ENCODE measurements at places on chromosomes 5 and 9.

DNA sequence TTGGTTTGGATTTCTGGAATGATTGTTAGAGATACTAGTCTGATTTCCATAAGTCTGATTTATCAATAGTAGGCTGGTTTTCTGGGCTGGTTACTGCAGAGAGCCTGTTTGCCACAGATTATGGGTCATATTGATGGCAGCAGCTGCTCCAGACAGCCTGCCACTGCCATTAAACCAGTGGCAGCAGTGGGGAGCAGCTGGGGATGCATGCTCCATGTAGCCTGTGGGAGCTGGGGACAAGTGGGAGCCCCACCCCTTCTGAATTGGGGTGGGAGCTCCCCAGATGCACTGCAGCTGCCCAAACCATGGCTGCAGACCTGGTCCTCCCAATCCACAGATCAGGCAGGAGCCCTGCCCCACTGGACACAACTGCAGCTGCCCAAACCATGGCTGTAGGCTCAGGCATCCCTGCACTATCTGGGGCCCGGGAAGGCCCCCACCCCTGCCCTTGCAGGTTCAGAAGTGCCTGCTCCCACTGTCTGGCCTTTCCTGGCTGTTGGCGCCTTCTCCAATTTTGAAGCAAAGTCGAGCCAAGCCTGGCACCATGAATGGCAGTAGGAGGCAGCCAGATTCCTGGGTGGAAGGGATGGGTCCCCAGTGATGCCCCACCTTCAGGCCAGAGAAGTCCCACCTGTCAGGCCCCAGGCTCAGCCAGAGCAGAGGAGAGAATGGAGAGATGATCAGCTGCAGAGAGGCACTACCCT, 402.9 kb upstream of the TYRP1 start:
- no peak for DNase-seq

GRCh38 chr5:80268916-80269315, 13.1 kb upstream of the SERINC5 start:
- no peak for DNase-seq

DNA sequence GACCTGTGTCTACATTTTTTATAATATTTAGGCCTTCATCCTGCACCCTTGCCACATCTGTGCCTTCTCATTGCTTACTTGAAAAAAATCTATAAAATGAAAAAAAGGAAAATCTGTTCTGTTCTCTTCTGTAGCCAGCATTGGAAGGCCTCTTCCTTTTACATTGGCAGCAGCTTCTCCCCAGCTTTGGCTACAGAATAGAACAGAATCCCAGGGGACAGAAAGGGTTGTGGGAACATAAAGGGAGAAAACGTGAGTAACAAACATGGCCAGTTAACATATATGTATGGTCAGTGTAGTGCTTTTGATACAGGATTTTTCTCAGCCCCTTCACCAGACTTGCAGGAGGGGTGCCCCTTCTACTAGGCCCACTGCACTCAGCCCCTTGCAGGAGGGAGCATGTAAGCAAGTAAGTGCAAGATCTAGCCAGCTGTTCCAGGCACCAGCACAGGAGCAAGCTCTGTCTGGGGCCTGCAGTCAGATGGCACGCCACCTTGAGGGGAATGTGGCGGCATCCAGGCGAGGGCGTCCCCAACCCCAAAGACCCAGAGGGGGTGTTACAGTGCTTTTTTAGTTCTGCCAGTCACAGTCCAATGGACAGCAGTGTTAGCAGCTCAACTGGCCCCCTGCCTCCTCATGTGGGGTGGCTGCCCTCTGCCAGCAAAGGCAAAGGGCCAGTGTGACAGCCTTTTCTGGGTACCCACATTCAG, 330.5 kb upstream of the ZNF462 start:
- no peak for DNase-seq

DNA sequence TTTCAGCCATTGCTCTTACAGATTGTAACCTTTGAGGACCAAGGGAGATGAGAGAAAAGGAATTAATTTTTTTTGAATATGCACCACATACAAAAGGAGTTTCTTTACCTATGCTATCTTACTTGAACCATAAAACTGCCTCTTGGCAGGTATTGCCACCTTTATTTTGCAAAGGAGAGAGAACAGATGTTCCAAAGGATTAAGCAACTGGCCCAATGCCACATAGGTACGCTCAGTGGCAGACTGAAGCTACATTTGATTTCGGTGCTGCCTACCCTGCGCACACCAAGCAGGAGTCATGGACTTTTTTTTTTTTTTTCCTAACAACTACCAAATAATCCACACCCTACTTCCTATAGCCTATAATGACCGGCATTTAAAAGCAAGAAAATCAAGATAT, 43.1 kb downstream of the SAXO1 start:
- DNase-seq: no peak

GRCh38 chr5:170427672-170428236, 38.6 kb upstream of the KCNMB1 start:
- no peak for DNase-seq

GRCh38 chr9:112894699-112895098, 4.0 kb upstream of the SLC46A2 start:
- DNase-seq: no peak

DNA sequence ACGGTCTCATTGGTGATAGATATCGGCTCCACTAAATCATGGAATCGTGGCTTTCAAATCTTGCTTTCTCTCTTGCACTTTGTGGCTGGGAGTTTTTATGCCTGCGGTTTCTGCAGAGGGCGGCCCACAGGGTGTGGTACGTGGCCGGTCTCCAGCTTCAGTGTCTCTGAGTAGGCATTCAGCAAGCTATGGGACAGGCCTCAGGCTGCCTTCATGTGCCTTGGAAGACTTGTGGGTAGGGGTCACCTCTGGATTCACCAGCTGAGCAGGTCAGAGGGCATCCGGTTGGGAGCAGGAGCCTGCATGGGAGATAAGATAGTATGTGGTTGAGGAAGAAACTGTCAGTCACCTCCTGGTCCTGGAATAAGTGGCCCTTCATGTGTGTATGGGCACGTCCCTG, 47.7 kb downstream of the AMBP start:
- no peak for DNase-seq

GRCh38 chr9:38088006-38088925, 19.2 kb upstream of the SHB start:
- DNase-seq: peak; percentile 56

DNA sequence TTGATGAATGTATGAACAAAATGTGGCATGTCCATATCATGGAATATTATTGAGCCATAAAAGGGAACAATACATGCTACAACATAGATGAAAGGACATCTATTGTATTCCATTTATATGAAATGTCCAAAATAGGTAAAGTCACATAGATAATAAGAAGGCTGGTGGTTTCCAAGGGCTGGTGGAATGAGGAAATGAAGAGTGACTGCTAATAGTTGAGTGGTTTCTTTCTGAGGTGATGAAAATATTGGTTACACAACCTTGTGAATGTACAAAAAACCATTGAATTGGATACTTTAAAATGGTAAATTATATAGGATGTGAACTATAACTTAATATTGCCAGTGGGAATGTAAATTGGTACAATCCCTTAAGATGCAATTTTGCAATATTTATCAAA, 5.2 kb downstream of the ARSB start:
- no peak for DNase-seq

- no peak for DNase-seq
Observed at GRCh38 chr5:10351919-10352318, 1.6 kb upstream of the MARCHF6 start.

DNA sequence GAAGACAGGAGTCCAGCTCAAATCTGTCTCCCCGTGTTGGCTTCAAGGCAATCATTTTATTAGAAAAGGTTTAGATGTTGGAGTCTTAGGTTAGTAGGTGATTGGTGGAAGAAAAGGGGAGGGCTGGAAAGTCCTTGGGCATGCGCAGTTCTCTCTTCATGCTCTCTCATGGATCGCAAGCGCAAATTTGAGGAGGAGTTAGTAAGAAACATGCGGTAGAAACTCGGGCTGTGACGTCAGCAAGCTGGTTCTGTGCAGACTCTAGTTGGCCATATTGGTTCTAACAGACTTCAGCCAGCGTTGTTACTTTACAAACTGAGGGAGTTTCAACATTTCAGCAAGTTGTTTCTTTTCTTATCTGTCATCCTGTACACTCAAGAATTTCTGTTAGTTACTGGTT, 392.2 kb downstream of the CDK5RAP2 start:
- DNase-seq: no peak

DNA sequence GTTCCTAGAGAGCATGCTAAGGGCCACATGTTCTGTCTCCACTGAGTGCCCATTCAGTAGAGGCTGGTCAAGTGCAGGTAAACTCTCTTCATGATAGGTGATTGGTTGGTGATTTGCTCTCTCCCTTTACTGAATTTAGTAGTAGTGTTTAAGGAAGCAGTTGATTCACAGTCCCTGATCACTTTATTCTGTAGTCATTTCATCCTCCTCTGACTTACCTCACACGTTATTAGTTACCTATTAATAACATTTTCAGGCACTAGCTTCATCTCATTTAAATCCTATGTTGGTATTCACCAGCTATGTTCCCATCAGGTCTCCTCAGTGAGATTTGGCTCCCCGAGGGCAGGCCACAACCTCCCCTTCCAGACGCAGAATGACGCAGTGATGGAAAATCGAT, 51.9 kb downstream of the ERAP1 start:
- DNase-seq: no peak

- DNase-seq: no peak
Observed at GRCh38 chr9:91032121-91032531, 230.5 kb downstream of the SYK start.

- DNase-seq: no peak
Observed at GRCh38 chr5:154214371-154215106, 24.0 kb downstream of the GALNT10 start.

GRCh38 chr5:44506561-44506960, 117.3 kb upstream of the FGF10 start:
- DNase-seq: no peak

DNA sequence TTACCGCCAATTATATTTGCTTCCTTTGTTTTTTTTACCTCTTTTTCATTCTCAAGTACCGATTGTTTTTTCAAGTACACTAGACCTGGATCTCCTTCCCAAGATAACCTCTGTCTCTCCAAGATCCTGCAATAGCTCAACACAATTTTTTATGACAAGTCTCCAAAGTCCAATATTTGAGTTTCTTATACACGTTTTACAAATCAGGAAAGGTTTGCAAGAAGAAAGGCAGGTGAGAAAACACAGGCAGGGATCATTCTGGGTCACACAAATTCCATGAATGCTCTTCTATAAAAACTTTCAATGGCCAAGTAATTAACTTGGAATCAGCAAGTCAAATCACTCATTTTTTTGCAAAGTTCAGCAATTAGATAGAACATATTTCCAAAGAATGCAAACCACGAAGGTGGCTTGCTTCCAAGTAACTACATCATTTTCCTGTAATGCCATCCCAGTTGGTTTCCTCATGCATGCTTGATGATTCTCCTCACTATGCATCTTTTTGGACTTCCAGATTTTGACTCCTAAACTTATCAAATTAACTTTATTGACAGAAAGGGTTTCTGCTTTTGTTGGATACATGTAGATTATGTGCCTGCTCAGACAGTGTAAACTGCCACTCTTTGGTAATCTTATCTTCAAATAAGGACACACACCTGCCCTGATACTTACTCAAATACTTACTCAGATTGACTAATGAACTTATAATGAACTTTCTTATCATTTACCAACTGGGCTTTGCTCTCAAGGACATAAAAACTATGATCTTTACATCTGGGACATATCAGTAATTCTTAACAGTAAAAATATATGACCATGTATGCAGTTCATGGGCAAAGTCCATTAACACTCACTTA, 24.7 kb upstream of the IFNE start:
- DNase-seq: no peak

DNA sequence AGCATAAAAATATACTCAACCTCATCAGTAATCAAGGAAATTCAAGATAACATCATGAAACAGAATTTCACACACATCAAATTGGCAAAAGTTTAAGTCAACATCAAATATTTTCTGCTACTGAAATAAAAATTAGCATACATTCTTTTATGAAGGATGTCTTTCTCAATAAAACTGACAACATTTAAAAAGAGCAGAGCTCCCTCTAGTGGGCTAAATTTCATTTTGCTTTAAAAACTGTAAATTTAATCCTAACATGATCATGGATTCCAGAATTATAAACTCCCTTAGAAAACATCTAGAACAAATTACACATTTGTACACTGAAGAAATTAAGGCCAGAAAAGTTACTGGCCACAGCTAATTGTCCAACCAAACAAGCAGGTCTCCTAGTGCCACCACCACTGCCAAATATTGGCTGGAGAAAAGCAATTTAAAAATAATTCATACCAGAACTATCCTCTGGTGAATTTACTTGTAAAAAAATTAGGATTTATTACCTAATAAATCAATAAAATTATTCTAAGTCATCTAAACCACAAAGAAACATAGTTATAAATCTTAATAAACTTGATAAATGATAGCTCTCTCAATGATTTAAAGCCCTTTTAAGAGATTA, 31.2 kb downstream of the DEPDC1B start:
- DNase-seq: no peak

GRCh38 chr5:66410122-66410521, 186.1 kb upstream of the MAST4 start:
- no peak for DNase-seq

DNA sequence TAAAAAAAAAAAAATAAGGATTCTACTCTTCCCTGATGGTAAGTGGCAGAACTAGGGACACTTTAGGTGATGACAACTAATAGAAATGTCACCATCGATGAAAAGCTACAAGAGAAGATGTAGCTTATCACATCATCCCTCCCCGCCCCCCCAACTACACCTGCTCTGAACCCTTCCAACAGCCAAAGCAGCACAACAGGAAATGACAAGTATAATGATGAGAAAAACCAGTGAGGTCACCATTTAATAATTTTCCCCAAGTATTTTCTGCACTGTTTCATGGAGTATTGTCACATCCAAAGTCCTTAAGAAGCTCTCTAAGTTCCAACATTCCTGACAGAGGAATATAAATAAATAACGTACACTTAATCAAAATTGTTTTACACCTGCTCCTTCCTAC, 221.4 kb downstream of the EFNA5 start:
- no peak for DNase-seq

GRCh38 chr9:32940740-32941139, 60.7 kb downstream of the APTX start:
- no peak for DNase-seq

DNA sequence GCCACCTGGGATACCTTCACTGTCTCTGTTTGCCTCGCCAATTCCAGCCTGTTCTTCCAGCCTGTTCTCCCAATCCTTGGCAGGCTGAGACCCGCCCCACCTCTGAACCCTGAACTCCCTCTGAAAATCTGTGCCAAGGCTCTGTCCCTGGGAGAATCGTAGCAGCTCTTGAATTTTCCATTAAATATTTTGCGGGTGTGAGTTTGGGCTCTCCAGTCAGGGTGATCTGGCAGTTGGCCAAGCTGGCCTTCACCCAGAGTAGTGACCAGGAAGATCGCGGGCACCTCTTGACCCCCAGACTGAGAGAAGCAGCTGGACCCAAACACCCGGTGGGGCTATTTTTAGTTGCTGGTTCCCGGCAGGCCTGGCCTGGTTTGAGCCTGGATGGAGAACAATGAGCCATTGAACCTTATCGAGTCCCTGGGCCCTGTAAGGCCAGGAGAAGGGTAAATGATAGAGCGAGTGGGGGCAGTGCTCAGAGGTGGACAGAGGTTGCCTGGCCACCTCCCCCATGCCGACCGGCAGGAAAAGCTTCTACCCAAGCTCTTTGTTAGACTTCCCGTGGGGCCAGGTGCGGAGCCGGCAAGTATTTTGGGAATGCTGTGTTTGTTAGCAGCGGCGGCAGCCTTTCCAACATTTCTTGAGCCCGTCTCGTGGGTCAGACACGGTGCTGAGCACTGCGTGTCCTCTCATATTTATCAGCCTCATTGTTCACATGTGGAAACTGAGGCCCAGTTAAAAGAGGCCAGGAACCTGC, 146.2 kb downstream of the RGS3 start:
- DNase-seq: no peak

GRCh38 chr5:136249678-136250266, 56.8 kb upstream of the SMIM32 start:
- DNase-seq: no peak
